ENCODE measurements at places on chromosomes 4 and X.
A peak's percentile ranks its signal among the peaks of the same experiment; 100 is the strongest.

- no peak for DNase-seq
Measured at GRCh38 chr4:16006771-16007446, 43.9 kb upstream of the FGFBP2 start.

- no peak for DNase-seq
Measured at GRCh38 chrX:86215260-86215659, 67.0 kb downstream of the DACH2 start.

DNA sequence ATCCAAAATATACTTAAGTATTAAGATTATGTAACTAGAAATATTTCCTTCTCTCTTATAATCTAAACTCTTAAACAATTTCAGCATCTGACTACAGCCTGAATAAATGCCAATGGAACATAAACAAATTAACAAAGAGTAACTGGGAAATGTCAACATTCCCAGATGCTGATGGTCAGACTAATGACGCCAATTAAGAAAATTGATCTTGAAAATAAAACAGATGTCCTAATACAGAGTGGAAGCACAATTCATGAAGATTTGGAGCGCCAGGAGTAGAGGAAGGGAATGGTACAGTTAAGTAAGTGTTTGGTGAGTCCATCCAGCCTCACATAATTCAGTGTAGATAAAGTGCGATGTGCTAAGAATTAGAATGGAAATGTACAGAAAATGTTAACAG, 203.7 kb upstream of the NWD2 start:
- no peak for DNase-seq

GRCh38 chr4:8045909-8046308, 106.2 kb upstream of the AFAP1 start:
- DNase-seq = no peak

DNA sequence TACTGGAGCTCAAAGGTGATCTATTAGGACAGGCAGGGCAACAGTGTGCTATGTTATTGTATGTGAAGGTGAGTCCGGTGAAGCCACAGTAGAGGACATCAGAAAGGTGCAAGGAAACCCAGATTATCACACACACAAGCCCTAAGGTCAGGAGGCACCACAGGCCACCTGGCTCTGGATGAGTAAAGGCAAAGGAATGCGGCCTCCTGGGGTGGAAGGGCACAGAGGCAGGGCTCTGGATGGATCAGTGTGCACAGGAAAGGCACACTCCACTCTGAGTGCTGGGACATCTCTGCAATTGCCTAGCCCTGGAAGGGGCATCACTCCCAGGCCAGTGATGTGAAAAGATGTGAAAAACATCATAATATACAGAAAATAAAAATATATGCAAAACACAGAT, 683.5 kb downstream of the TRIML1 start:
- no peak for DNase-seq

GRCh38 chr4:2079926-2080325, 20.8 kb downstream of the NAT8L start:
- DNase-seq = no peak

GRCh38 chr4:88818631-88819470, 121.2 kb upstream of the NAP1L5 start:
- no peak for DNase-seq

DNA sequence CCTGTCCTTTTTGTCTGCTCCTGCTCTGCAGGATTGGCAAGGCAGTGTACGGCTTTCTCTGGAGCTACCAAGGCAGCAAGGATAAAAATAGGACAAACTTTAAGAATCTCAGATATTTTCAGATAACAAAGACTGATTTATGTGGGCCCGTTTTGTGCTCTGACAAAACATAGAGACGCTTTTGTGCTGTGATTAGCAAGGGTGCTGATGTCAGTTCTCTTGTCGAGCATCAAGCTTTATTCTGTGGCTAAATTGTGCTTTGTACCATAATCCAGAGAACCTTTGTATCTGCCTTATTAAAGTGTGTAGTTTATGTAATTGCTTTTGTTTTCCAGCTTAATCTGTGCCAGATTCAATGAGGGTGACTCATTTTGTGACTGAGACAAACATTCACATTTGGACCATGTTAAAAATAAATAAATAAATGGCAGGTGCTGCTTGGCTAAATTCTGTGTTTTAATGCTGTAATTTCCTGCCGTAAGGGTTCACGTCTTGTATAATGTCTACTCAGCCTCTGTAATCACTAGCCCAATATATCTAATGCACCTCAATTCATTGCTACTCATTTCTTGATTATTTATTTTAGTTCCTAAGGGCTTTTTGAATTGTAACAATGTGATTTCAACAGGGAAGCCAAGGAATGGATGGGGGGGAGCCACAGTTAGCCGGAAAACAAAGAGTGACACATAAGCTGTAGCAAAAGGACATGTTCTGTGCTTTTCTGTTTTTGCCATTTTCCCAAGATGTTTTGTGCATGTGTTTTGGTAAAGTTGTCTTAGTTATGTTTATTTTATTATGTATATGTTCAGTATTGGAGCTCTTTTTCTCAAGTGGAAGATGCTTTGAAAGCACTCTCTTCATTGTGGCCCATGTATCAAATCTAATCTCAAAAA, 75.1 kb downstream of the GAB1 start:
- no peak for DNase-seq

DNA sequence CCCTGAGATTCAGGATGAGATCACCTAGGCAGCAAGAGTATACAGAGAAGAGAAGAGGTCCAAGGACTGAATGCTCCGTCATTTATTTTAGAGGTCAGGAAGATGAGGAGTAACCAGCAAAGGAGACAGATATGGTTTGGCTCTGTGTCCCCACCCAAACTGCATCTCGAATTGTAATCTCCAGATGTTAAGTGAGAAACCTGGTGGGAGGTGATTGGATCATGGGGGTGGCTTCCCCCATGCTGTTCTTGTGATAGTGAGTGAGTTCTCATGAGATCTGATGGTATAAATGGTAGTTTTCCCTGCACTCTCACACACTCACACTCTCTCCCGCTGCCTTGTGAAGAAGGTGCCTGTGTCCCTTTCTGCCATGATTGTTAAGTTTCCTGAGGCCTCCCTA, 60.8 kb downstream of the MID1IP1 start:
- DNase-seq = no peak

- DNase-seq = no peak
Measured at GRCh38 chrX:154420402-154420756, 8.1 kb upstream of the ATP6AP1 start.

- DNase-seq = no peak
Measured at GRCh38 chr4:54973784-54974183, 151.6 kb downstream of the KDR start.

DNA sequence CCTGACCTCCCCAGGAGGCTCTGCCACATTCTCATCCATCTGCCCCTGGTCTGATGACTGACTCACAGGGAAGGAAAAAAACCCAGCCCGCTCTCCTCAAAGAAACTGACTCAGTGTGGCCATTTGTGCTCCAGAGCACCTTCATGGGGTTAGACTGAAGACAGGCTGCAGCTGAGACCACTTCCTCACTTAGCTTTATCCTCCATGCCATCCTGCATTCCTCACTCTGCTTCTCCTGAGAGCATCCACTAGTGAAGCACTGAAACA, 35.9 kb upstream of the HPSE start:
- no peak for DNase-seq

DNA sequence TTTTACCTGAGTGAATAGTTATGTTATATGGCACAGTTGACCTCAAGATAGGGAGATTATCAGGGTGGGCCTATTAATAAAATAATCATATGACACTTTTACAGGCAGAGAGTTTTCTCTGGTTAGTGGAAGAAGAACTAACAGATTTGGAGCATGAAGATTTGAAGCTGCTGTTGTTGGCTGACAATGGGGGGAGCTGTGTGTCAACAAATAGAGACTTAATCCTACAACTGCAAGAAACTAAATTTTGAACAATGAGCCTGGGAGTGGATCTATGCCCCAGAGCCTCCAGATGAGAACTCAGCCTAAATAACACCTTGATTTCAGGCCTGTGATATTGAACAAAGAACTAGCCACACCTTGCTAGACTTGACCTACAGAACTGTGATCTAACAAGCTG, 7.2 kb upstream of the CCSER1 start:
- DNase-seq = no peak

DNA sequence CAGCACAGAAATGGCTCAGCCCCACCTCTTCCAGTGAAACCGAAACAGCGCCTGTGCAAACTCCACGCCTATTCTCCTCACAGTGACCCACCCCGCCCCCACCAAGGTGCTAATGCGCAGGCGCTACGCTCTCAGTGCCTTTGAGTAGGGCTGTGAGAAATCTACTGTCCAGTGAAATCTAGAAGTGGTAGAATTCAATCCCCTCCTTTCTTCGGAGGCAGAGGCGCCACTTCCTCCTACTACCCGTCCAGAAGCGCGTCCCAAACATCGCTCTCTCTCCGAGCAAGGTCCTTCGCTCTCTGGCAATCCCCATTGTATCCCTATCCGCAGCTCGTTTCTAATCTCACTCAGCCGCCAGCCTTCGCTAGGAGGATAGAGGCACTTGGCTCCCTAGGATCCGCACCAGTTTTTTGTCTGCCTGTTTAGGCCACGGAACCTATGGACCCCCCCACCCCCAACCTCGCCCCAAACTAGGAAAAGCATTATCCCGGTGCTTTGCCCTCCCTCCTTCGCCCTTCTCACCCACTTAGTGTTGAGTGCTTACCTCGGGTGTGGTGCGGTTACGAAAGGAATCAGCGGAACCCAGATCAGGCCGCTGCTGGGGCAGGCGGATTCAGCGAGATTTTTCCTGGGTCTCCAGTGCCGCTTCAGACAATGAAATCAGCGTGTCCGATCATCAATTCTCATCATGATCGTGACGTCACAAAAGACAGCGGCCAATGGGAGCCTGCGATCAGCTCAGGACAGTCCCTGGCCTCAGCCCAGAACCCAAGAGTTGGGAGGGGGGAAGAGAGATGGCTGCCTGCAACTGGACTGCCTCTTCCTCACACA, at the start of gene HDX:
Gene HDX (minus strand): TSS at position 656 of the 831 bp plus-strand sequence. CDS start 27,056 bp downstream, outside the sequence.
- peak; percentile 11 for DNase-seq
